ENCODE measurements at places on chromosomes 6 and 20. TPM values are rescaled to one million over a fixed set of nuclear protein-coding genes. Genes with fewer than 3 reads are reported as not detected.

The ARFGEF3 gene
- polyA plus RNA-seq: 4.7 TPM

The LAMA4 gene
- polyA plus RNA-seq: 28.4 TPM

The CFAP206 gene
- 5.0 TPM for polyA plus RNA-seq

The CRISP3 gene
- 1.0 TPM for polyA plus RNA-seq

The RPN2 gene
- 276 TPM for polyA plus RNA-seq

The SLC12A5 gene
- polyA plus RNA-seq: not detected

The OXT gene
- polyA plus RNA-seq: not detected

The ZNF391 gene
- polyA plus RNA-seq: 1.7 TPM

The PBOV1 gene
- polyA plus RNA-seq: 0.04 TPM

The THBS2 gene
- 15.1 TPM for polyA plus RNA-seq

The ATP6V1G2 gene
- polyA plus RNA-seq: 0.47 TPM

Measured in lung (tissue), 17 donors.